ENCODE measurements at places on chromosomes 11 and 22.

- no peak for DNase-seq
- H3K4me1 ChIP-seq = no peaks in the 10 kb centered on the region
- no peak overlapping the region for H3K4me3 ChIP-seq
- H3K27me3 ChIP-seq = no peaks in the 10 kb centered on the region
- H3K36me3 ChIP-seq = no peaks in the 10 kb centered on the region
Observed at GRCh38 chr11:105368711-105369110, 229.1 kb upstream of the CARD18 start.

DNA sequence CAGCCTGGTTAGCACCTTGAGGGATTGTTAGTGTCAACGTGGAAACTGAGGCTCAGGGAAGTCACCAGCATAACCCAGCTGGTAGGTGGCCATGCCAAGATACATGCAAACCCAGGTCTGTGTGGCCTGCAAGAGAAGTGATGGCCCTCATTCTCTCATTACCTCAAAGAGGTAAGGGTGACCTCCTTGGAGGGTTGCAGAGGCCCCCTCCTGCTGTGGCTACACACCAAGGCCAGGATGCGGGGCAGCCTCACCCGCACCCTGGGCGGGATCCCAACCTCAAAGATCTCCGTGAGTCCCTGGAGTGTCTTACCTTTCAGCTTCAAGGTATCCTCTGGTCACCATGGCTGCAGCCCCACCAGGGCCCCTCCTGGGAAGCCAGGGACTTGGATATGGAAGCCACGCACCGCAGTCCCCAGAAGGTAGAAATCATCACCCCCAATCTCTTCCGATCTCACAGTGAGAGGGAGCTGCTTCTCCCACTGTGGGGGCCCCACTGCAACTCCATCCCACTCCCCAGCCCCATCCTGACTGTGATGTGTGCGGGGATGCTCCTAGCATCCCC lies 95.4 kb downstream of the MORC2 start:
- no peaks in the 10 kb centered on the region for H3K27me3 ChIP-seq
- H3K27ac ChIP-seq = no peak overlapping the region
- H3K4me1 ChIP-seq = peaks cover 5% of the 10 kb centered on the region
- no peak for DNase-seq

DNA sequence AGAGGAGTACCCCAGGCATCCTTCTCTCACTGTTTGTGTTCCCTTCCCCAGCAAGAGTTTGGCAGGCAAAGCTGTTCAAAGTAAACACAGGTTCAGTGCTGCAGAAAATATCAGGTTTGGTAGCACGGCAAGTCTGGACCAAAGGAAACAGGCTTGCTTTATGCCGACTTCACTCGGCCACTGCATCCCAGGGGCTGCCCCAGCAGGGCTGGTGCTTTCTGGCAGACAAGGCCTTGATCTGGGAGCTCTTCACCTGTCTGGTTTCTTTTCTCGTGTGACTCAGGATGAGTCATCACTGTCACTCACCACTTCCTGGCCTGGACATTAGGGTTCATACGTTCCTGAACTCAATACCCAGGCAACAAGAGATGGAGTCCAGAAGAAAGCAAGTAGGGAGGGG lies 52.6 kb upstream of the NAV2 start:
- no peaks in the 10 kb centered on the region for H3K36me3 ChIP-seq
- no peaks in the 10 kb centered on the region for H3K27me3 ChIP-seq
- H3K27ac ChIP-seq = no peak overlapping the region
- no peak overlapping the region for H3K4me3 ChIP-seq
- DNase-seq = no peak
- H3K4me1 ChIP-seq = no peaks in the 10 kb centered on the region

DNA sequence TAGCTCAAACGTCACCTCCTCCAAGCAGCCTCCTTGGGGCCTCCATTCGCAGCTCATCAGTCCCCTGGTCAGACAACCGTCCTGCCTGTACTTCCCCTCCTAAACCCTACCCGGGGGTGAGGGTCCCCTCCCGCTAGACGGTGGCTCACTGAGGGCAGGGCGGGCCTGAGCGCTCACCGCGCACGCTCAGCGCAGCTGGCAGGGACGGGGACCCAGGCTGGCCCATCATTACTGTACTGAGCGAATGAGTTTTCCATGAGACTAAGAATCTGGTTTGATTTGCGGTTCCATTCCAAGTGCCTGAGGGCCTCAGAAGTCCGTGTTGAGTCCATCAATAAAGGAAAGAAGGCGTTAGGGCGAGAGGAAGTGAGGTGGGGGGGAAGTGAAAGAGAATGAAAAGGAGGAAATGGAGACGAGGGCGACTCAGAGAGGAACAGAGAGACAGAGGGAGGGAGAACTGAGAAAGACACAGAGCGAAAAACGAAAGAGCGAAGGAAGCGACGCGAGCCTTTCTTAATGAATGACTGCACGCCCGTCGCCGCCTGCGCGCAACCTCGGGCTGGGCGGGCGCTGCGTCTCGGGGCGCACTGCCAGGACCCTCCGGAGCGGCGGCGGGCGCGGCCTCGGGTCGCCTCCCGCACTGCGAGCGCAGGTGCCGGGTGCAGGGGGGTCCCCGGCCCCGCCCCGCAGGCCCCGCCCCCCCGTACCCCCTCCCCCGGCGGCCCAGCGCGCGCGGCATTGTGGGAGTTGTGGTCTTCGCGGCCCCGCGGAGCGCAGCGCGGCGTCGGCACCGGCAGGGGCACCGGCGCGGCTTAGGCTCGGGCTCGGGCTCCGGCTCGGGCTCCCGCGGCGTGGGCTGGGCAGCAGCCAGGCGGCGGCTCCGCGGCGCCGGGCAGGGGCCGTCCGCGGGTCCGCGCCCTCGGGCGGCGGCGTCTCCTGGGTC lies at the start of gene ASPHD2:
Gene ASPHD2 (plus strand): TSS at position 746 of the 943 bp plus-strand sequence. CDS start 4,356 bp downstream, outside the sequence.
- H3K4me3 ChIP-seq = peak within 1 kb of the TSS; percentile 83
- H3K4me1 ChIP-seq = peaks cover 13% of the 10 kb centered on the region
- peak; percentile 75 for DNase-seq
- peak within 1 kb of the TSS; percentile 98 for H3K27ac ChIP-seq

- no peak for DNase-seq
- peaks cover 32% of the 10 kb centered on the region for H3K4me1 ChIP-seq
- H3K4me3 ChIP-seq = no peak overlapping the region
- H3K36me3 ChIP-seq = no peaks in the 10 kb centered on the region
Observed at GRCh38 chr11:76292583-76293188, 86.4 kb upstream of the WNT11 start.

GRCh38 chr11:86805873-86806310 lies 5.5 kb downstream of the PRSS23 start:
- H3K4me1 ChIP-seq = no peaks in the 10 kb centered on the region
- no peak for DNase-seq
- H3K27me3 ChIP-seq = peaks cover 26% of the 10 kb centered on the region
- no peak overlapping the region for H3K27ac ChIP-seq

DNA sequence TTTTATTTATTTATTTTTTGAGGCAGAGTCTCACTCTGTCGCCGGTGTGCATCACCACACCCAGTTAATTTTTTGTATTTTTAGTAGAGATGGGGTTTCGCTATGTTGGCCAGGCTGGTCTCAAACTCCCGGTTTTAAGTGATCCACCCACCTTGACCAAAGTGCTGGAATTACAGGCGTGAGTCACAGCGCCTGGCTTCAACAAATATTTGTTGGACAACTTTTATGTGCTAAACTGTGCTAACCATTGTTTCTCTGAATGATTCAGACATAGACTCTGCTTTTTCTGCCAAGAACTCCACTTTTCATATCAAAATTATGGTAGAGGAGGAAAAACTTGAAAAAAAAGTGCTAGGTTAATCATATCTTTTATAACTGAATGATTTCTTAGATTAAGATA lies 36.3 kb downstream of the MMP7 start:
- no peaks in the 10 kb centered on the region for H3K36me3 ChIP-seq
- H3K27me3 ChIP-seq = no peaks in the 10 kb centered on the region
- DNase-seq = no peak
- H3K4me1 ChIP-seq = no peaks in the 10 kb centered on the region
- no peak overlapping the region for H3K4me3 ChIP-seq
- no peak overlapping the region for H3K27ac ChIP-seq

DNA sequence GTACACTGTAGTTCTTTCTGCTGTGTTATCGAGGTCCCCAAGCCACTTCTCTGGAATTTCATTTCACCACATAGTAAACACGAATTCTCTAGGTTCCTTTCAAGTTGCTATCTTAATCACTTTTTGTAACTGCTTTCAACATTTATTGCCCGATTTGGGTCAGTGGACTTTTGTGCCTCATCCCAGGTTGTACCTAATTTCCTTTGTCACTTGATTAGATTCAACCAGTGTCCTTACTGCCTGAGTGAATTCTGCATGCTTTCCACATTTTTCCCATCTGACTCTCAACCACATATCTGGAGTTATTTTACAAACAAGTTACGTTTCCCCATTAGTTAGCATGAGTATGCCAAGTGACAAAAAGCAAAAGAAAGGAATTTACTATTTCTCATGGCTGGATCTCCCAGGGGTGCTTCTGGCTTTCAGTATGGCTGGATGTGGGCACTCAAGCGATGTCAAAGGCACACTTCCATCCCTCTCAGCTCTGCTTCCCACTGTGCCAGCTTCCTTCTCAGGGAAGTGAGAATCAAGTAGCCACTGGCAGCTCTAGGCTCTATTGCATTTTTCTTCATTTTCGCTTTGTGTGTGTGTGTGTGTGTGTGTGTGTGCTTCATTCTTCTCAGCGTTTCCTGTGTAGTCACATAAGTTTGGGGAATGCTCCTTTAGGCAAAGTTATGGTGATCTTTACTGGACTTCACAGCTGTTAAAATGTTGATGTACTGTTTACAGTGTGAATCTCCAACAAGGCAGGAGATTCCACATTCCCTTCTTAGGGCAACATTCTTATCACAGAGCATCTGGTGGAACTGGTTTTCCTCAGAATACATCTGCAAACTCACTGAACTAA lies 128.9 kb downstream of the DBX1 start:
- H3K27me3 ChIP-seq = no peaks in the 10 kb centered on the region
- no peaks in the 10 kb centered on the region for H3K4me1 ChIP-seq
- H3K4me3 ChIP-seq = no peak overlapping the region

DNA sequence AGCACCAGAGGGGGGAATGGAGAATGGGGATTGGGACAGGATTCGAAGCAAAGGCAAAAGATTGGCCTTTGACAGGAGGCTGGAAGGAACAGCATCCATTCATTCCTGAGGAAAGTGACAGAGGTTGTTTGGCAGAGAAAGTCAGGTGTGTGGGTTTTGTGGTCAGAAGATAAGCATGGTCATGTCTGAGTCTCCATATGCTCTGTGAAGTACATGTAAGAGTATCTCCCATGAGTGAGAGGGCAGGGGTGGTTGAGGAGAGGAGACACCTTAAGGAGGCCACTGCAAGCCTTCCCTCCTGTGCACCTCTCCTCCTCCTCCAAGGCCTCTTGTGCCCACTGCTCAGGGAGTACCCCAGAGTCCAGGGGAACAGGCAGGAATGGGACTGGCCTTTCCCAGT lies 1.9 kb upstream of the NLRP10 start:
- H3K27me3 ChIP-seq = no peaks in the 10 kb centered on the region
- no peak overlapping the region for H3K4me3 ChIP-seq
- no peak for DNase-seq

DNA sequence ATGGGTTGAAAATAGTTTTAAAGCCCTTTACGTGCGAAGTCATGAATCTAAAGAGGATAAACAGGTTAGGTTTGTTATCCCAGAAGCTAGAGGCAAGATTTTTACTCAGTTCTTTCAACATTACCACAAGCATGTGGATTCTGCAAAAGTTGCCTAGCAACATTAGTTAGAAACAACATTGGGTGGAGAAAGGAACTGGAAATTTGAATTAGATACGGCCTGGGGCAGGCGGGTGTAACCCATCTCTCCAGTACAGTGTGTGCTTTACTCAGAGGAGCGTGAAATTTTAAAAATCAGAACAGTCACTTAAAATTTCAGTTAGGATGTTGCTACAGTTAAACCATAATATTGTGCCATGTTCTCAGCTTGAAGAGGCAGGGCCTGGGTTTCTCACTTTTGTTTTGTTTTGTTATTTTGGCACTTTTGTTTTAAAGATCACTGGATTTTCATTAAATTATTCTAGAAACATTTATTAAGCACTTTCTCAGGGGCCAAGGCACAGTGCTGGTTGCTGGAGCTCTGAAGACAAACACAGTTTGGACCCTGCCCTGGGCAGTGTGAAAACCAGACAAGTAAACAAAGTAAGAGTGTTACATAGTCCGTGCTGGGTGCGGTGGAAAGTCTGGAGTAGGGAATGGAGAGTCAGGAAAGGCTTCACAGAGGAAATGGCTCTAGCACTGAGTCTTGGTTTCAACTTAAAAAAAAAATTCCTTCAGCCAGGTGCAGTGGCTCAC lies 4.4 kb upstream of the WEE1 start:
- H3K27me3 ChIP-seq = peaks cover 4% of the 10 kb centered on the region
- no peak overlapping the region for H3K4me3 ChIP-seq
- DNase-seq = no peak
- H3K36me3 ChIP-seq = no peaks in the 10 kb centered on the region
- peak overlapping the region; percentile 65 for H3K27ac ChIP-seq
- peaks cover 2% of the 10 kb centered on the region for H3K4me1 ChIP-seq

DNA sequence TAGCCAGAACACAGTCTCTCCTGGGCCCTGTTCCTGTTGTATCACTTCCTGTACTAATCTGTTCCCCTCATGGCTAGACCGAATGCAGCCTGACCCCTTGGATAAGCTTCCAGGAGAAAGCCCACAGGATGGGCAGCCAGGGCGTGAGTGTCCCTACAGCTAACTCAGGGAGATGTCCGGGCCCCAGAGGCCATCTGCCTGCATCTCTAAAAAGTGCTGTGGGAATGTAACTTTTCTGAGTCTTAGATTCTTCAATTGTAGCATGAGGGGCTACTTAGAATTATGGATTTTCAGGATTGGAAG lies 7.7 kb upstream of the MALAT1 start:
- peak overlapping the region; percentile 86 for H3K27ac ChIP-seq
- H3K27me3 ChIP-seq = no peaks in the 10 kb centered on the region
- no peaks in the 10 kb centered on the region for H3K36me3 ChIP-seq
- no peak overlapping the region for H3K4me3 ChIP-seq

DNA sequence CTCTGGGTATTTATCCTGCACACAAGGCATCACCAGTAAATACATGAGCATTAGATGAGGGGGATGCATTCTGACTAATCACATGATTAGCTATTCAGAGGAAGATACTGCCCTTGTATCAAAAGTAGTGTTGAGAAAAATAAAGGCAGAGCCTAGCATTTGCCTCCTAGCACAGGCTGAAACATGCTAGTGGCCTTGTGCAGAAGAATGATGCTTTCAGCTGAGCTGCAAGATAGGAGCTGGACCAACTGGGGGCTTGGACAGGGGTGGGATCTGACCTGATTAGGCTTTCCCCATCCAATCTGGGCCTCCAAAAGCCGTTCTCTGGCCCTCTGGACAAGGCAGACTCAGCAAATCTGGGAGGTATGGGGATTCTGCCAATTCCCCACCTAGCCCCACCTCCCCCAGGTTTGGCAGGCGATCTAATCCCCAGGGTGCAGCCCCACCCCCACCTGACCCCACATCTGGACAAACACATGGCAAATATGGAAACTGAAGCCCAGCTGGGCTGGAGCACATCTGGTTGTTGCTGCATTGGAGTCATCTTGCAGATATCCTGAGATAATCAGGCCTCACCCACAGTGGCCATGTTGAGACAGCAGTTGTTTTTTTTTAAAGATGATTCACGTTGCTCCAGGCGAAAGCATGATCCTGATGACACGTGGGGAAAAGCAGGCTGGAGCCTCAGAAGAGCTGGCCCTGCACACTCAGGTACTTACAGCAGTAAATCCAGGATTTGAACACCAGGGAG lies 4.4 kb upstream of the MISFA start:
- no peak overlapping the region for H3K4me3 ChIP-seq
- DNase-seq = no peak
- H3K27me3 ChIP-seq = no peaks in the 10 kb centered on the region
- no peaks in the 10 kb centered on the region for H3K4me1 ChIP-seq

GRCh38 chr11:87046824-87047223 lies 9.1 kb downstream of the TMEM135 start:
- no peaks in the 10 kb centered on the region for H3K4me1 ChIP-seq
- H3K27ac ChIP-seq = no peak overlapping the region
- H3K4me3 ChIP-seq = no peak overlapping the region

Measured in thymus (tissue), 14 donors.